Cortex of kidney (tissue), 1 donor: ENCODE measurements at places on chromosomes 2 and 18.

DNA sequence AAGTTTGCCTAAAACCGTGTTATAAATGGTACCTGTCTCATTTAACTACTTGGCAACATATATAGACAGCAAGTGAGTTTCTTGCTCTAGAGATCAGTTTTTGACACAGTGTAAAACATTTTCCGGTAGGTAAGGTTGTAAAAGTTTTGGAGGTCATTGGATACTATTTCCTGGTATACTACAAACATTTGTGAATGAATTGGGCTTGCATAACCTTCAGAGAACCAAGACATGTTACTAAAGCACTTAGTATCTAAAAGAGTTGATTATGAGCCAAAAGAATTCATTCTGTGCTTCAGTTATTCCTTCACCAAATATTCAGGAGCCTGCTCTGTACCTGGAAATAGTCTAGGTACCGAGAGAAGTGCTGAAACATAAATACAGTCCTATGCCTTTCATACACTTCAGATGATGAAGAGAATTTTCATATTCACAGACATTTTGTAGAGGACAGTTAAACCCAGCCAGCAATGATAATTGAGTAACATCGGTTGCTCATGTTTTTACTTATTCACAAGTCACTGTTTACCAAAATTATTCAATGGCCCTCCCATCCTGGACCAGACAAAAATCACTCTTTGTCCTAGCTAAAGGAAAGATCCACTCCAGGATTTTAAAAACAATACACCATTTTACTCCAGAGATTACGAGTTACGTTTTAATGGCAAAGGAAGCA, 319.4 kb upstream of the RBMS1 start:
- no peak for DNase-seq

DNA sequence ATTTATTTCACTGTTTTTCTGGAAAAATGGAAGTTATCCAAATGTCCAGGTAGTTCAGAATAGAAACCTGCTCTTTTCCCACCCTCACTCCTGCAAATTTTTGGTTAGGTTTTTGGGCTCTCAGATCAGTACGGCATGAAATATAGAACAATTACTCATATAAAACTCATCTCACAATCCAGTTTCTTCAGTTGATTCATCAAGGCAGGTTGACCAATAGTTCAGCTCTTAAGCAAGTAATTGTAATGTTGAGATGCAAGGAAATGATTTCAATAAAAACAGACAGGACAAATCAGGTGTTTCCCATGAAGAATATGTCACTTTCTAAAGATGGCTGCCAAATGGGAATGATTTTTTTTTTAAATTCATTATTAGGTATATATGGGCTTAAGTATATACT, 2.0 kb downstream of the RAB27B start:
- no peak for DNase-seq

DNA sequence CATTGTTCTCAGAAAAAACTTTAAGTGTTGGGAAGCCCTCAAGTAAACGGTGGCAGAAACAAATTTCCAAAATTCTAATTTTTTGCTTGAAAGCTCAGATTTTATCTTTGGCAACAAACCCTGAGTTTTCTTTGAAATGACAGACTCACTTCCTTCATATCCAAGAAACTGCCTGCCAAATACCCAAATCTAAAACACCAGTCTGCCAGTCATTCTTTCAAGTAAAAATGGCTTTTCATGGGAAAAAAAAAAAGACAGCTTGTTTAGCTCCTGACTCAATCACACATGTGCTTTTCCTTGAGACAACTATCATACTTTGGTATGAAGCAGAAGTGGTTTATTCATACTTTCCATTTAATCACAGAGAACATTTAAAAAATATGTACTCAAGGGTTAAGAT, 40.6 kb upstream of the CSRNP3 start:
- no peak for DNase-seq

DNA sequence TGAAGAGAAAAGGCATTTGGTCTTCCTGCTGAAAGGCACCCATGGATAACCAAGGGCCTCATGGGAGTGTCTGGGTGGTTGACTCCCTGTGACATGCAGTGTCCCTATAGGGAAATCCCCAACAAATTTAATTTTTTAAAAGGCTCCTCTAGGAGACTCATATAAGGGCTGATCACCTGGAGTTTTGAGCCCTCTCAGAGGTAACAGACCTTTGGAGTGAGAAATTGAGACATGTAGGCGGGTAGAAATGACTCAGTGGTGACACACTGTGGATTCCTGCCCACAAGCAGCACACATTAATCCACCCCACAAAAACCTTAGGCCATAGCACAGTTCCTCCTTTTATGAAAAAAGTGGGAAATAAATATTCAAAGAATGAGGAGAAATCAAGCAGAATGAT, 557.0 kb upstream of the CNTNAP5 start:
- DNase-seq = no peak

DNA sequence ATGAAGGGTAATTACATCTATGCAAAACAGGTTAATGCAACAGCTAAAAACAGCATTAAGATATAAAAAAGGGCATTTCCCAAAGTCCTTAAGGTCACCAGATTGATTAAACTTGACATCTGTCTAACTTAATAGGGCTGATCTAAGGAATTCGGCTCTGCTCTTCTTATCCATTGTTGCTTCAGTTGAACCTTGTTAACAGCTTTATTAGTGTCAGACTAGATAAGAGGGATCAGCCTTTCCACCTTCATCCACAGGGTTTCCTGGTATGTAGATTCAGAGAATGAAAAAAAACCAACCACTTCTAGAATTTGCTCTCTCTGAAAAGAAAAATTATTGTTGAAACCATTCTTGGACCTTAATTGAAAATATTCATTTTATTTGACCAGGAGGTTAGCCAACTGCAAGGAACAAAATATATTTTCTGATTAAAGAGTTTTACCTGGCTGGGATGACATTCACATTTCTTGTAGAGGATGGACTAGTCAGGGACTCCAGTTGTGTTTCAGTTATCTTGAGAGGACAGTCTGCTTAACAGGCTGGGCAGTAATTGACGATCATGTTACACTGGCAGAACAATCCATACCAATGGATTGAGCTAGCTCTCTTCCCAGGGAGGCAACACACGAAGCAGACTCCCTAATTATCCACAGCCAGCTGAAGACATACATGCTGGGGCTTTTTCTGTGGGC, 357.4 kb upstream of the ACVR2A start:
- DNase-seq = no peak

- no peak for DNase-seq
Measured at GRCh38 chr2:189086250-189086649, 93.3 kb downstream of the COL5A2 start.

GRCh38 chr2:128748835-128749605, 430.4 kb upstream of the HS6ST1 start:
- DNase-seq = no peak

GRCh38 chr2:112020561-112020960, 34.5 kb upstream of the TMEM87B start:
- DNase-seq = no peak

DNA sequence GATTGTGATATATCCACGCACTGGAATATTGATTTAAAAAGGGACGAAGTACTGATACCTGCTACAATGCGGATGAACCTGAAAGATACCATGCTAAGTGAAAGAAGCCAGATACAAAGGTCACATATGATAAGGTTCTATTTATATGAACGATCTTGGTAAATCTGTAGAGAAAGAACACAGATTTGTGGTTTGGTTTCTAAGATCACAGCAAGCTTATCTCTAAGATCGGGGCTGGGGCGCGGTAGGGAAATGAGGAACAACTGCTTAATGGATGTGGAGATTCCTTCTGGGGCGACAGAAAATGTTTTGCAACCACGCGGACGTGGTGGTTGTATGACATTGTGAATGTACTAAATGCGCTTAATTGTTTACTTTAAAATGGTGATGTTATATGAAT, 60.1 kb downstream of the NEDD4L start:
- DNase-seq = no peak

DNA sequence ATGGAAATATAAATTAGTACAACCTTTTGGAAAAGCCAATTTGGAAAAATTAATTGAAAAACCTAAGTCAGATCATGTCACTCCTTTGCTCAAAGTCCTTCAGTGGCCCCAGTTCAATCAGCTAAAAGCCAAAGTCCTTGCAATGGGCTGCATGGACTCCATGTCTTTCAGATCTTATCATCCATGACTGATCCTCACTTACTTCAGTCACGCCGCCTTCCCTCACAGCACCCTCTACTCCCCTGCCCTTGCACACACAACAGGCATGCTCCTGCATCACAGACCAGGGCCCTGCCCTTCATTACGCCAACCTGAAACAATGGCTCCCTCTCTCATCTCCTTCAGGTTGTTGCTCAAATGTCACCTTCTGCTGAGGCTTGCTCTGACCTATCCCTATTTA, 15.6 kb downstream of the KANSL3 start:
- no peak for DNase-seq

DNA sequence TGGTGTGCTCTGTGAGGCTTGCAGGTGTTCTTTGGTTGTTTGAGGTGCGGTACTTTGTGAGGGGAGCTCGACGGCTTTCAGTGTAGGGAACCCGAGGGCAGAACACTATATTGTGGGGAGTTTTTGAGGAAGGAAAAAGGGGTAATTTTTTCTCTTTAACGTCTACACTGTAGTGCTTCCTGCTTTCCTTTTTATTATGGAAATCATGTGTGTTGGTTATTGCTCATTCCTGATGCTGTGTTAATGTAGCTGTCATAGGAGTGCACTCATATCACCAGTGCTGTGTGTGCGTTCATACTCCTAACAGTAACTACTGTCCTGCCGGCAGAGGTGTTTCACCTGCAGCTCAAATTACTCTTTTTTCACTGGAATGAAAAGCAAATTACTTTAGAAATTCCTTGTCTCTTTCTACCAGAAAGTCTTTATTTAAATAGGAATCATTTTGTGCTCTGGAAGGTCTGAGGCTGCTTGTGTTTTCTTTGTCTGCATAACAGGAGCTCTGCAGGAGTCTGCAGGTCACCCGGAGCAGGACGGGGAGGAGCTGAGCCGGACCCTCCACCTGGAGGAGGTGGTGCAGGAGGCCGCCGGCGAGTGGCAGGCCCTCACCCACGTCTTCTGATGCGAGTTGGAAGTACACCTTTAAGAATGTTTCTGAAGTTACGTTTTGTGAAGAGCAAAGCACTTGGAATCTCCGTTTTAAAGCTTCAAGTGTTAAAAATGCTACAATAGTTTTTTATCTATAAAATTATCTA, 145.5 kb downstream of the ZNF236 start:
- no peak for DNase-seq

- DNase-seq = no peak
Measured at GRCh38 chr2:109519513-109519912, 94.3 kb downstream of the SEPTIN10 start.

GRCh38 chr18:43780782-43781340, 503.6 kb upstream of the SYT4 start:
- DNase-seq = no peak

DNA sequence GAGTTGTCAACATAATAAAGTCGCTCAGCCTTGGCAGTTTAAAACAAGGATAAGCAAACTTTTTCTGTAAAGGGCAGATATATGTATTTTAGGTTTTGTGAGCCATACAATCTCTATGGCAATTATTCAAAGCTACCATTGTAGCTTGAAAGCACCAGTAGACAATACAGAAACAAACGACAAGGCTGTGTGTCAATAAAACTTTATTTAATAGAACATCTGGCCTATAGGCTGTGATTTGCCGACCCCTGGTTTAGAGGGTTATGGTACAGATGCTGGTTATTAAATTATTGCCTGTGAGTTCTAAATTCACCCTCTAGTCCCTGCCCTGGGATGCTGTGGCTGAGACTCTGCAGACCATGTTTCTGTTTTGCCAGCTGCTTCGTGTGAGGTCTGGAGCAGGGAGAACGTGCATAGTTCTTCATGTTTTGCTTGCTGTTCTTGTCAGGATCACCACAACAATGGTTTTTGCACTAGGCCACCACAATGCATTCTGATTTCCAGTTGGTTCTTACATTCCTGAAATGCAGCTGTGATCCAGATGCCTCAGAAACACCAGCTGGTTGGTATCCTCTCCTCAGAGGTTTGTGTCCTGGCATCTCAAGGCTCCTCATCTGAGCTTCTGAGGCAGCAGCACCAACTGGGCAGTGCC, 46.6 kb downstream of the ICOS start:
- no peak for DNase-seq

DNA sequence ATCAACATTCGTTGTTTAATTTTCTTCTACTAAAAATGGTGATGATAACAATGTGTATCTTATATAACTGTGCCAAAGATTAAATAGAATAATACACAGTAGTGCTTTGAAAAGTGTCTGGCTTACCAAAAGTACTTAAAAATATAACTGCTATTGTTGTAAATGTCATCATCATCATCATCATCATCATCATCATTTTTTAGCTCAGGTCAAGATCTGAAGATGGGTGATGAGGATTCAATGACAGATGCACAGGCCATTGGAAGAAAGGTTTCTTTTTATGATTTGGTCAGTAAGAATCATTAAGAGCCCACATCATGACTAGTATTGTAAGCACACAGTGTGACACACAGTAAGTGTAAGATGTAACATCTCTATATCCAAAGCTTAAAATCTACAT, 795.2 kb downstream of the SLC4A3 start:
- no peak for DNase-seq

DNA sequence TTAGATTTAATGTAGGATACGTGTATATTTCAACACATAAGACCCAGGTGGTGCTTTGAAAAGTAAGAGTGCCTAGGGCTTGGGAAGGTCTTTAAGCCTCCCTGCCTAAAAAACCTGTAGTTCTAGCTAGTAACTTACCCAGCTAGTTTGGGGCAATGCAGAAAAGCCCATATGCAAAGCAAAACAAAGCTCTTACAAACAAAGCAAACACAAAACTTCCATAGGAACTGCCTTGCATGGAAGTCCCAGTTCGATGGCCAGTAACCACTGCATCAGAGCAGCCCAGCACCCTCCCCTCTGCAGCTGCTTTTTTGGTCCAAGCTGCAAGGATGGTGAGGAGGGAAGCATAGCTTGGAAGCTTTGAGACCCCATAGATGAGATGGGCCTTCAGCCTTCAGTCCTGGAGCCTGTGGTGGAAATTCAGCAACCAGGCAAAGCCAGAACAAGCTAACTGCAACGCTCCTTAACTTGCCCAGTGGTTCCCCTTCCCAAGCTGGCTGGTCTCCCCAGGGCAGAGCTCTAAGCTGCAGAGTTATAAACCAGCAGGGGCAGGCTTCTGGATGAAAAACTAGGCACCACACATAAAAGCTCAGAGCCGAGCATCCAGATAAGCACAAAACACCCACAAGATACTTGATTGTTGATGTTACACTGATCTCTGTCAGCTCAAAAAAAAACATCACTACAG, 16.2 kb downstream of the C2orf76 start:
- DNase-seq = no peak

DNA sequence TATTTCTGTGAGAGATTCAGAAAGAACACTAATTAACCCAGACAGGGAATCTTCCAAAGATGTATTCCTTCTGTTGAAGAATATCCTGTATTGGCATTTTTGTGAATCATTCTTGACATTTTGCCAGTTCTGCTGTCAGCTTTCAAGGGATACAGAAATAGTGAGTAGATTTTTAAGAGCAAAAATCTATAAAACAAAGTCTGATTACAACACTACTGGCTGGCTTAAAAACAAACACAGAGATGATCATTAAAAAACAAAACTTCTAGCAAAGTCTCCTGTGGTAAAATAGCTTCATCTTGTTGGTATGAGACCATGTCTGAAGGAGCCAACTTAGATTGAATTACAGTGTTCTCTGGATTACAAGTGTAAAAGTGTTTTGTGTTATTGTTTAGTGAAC, 866.3 kb upstream of the KLHL29 start:
- DNase-seq = no peak
